ENCODE measurements at places on chromosomes 6 and 20. TPM values are rescaled to one million over a fixed set of nuclear protein-coding genes. Genes with fewer than 3 reads are reported as not detected.
A peak's percentile ranks its signal among the peaks of the same experiment; 100 is the strongest.

- DNase-seq, result no peak
These were observed 158.2 kb downstream of the TPBG start for GRCh38 chr6:82521861-82522260.

- no peak for DNase-seq
These were observed 13.9 kb upstream of the VAPB start for GRCh38 chr20:58374906-58375758.

DNA sequence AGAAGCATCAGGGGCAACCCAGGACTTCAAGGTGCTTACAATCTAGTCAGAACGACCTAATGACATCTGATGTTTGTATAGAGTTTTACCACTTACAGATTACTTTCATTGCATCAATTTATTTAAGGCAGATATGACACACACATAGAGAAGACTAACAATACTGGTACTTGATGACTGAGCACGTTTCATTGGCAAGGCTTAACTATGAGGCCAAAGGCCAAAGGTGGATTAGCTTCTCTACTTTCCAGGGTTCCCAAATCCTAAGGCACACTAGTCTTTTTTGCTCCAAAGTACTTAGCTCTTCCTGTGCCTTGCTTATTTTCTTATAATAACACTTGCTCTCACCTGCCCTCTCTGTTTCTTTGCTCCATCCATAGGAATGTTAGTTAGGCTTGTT lies 406.2 kb downstream of the ZFAND3 start:
- DNase-seq, result no peak

DNA sequence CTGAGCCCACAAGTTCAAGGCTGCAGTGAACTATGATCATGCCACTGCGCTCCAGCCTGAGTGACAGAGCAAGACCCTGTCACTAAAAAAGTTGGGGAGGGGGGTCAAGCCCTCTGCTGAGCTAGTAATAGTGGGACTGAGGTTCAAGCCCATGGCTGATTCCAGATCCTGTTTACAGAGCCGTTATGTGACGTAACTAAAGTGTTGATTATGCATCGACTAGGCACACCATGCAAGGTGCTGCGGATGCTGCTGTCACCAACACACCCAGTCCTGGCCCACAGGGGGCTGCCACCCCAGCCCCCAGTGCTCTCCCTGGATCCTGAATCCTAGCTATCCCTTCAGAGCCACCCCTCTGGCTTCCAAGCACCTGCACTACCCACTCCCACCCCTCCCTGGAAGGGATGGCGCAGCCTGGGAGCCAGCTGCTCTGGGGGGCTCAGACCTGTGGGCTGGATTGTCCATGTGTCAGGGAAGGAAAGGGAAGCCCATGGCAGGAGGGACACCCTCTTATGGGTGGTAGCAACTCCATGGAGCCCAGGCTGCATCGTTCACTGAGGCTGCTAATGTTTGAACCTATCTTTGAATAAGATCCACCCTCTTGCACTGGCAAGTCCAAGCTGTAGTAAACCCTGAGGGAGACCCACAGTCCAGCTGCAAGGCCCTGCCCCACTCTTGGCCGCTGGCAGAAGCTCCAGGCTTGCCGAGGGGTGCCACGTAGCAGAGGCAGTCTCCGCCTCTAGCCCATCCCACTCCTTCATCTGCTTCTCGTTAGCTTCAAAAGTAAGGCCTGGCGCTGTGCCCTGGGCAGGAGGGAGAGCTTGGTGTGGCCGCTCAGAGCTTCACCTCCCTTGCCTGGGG lies 95.0 kb downstream of the SNX5 start:
- peak; percentile 25 for DNase-seq

DNA sequence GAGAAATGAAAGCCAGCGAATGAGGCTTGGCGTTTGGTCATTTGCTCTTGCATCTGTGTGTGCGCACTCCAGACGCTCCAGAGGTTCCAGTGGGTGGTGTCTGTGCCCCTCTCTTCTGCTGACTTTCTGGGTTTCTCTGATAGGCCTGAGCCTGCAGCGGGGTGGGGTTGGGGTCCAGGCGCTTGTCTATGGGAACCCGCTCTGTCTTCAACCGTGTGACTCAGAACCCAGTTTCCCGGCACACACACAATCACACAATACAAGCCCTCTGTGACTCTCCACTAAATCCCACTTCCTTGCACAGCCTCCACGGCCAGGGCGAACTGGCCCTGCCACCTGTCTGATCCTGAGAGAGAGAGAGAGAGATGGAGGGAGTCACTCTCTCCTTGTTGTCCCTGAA lies 24.6 kb downstream of the RBM38 start:
- no peak for DNase-seq

DNA sequence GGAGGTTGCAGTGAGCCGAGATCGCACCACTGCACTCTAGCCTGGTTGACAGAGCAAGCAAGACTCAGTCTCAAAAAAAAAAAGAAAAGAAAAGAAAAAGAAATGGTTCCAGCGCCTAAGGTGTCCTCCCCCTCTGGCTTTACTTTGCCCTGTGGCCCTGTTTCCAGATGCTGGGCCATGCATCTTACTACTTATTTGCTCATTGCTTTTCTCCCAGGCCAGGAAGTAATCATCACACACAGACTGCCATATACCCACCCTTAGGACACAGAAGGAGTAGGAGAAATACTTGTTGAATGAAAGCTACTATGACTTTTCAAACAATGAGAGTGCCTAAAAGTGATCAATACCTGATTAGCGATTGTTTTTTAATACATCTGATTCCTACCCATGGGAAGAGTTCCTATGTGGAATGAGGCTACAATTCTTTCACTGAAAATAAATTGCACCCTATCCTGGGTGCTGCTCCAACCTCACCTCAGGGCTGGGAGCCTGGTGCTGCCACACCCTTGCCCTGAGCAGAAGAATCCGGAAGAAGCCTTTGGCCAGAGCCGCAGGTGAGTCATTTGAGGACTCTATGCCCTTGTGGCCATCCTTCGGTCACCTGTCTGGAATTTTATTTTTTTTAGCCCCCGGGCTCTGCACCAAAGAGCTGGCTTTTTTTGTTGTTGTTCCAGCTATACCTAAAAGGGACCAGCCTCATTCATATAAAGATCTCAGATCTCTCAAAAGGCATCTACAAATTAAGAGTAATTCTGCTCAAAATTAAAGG lies 22.7 kb upstream of the TFAP2C start:
- DNase-seq, result no peak

GRCh38 chr20:8777911-8778310 lies 291.0 kb upstream of the PLCB4 start:
- DNase-seq, result no peak

GRCh38 chr6:29947077-29947980 lies 5.0 kb downstream of the HLA-A start:
- no peak for DNase-seq

DNA sequence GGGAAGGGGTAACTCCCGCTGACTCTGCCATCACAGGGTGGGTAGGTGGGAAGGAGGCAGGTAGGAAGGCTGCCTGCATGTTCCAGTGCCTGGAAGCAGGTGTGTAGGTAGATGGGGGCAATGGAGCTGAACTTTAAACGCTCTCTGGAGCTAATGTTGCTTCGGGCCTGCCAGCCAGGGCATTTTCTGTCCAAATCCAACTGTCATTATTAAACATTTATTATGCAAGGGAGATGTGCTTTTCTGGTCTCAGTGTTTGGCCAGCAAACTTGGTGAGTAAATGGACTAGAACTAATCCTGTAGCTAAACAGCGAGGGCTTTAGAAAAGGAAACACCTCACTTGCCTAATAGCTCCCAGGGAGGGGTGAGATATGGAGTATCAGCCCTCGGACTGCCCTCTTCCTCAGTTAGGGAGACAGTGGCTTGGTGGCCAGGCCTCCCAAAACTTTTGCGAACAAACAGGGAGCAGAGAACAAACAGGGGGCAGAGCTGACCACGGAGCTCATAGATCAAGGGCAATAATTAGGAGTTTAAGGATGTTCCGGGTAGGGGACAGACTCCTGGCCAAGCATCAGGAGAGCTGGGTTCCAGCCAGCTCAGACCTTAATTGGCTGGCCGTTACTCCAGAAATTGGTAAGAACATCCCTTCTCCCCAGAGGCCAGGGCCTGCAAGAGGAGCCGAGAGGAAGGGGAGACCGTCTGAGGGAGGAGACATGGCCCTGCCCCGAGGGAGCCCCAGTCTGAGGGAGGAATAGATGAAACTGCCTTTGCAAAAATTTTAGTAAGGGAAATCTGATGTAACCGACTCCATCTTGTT lies 131.1 kb downstream of the VEGFA start:
- no peak for DNase-seq

DNA sequence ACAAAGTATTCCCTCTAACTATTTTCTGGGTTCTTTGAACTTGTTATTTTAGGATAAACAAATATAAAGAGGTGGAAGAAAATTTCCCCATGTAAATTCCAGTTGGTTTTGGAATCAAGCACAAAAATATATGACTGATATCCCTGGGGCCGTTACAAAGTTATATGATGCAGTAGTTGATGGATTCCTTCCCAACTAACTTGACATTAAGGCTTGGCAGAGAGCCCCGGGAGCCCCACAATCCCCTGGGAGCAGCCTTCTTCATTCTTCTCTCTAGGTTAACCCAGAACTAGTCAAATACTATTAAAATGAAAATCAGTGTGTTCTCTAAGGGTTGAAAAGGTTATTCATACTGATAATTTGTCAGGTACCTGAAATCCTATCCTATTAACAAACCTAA lies 508.9 kb upstream of the SOX4 start:
- no peak for DNase-seq

DNA sequence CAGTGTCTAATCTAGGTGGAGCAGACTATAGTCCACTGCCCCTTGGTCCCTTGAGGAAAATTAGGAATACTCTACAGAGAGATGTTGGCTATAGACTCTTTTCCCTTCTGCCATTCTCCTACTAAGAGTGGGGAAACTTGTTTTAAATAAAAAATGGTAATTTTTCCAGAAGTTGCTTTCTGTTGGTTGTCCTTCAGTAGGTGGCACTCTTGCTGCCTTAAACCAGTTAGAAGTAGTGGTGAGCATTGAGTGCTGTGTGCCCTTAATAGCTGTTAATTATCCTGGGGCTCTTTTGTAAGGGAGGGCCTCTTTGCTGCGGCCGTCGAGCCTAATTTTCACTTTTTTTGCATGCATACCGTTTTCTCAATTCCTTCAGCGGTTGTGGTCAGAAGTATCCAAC lies 2.8 kb downstream of the CMTR1 start:
- DNase-seq, result no peak

GRCh38 chr6:140062043-140063020 lies 687.9 kb upstream of the CITED2 start:
- DNase-seq, result peak; percentile 30

- DNase-seq, result no peak
These were observed 82.5 kb upstream of the ARID1B start for GRCh38 chr6:156694679-156695078.

DNA sequence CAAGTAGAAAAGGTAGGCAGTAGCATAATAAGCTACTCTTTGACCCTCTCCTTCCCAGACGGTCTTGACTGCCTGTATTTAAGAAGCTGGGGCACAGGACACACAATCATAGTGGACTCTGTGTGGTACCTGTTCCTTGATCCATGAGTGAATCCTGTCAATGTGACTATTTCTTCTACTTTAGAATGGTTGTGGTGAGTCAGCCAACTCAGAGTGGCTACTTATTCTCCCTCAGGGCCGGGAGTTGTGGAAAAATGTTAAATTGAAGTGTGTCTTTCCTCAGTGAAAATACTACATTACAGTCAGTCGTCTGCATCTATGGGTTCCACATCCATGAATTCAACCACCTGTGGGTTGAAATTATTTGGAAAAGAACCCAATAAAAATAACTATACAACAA lies 30.8 kb upstream of the PREP start:
- no peak for DNase-seq

DNA sequence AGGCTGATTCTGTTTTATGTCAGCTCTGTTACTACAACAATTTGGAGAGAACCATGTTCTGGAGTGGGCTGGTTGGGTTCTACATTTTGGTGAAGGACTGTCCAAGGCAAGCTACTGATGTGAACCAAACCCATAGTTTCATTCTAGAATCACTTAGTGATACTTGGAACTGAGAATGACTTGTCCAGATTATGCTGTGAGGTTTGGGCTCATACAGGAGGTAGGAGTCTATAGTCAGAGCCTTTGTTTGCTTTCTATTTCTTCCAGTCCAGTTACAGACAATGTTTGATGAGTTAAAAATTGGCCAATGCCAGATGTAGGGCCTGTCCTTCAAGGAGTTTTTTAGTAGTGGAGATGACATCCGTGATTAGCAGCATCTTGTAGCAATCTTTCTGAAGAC lies 97.9 kb downstream of the LRRC1 start:
- no peak for DNase-seq

GRCh38 chr6:95629551-95629950 lies 52.2 kb downstream of the MANEA start:
- no peak for DNase-seq

DNA sequence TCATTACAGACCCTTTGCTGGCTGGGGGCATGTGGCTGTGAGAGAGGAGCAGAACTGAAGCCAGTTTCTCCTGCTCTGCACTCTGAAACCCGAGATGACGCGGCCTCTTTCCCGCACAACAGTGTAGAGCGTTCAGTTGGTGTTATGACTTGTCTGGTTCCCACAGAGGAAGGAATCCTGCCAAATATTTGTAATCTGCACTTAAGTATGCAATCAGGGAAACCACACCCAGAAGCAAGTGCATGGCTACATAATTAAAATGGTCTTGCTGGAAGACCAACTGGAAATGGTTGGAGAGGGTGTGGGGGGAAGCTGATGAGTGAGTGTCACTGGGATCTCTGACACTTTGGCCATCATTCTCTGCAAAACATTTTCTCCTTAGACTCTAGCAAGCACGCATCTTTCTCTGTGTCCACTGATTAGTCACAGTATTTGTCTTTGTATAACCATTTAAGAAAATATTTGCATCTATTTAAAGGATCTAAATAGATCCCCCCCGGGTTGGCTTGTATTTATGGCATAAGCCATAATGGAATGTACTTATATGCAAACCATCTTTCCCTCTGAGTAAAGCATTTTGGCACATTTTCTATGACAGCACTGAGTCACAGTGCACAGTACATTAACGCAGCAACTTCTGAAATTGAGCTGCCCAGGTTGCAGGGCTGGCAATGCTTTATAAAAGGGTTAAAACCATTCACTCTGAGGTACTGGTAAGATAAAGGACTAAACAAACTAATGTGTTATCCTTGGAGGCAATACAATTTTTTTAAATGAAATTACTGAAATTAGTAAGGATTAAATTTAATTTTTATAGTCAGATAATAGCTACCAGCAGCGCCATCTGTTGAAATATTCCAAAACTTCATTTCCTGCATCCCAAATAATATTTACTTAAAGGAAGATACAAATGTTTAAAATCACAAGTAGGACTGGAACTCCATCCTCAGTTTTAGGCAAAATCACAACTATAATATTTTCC lies 76.7 kb downstream of the FOXC1 start:
- no peak for DNase-seq

Gene PGK2
- not detected for total RNA-seq

Gene DAAM2
- 0.06 TPM for total RNA-seq

Gene HFE
- total RNA-seq, result 11.5 TPM

Gene ABHD16B
- not detected for total RNA-seq

Gene BICRAL
- 7.3 TPM for total RNA-seq

Gene PRDM1
- 3.0 TPM for total RNA-seq

Gene HLA-A
- 660 TPM for total RNA-seq

Gene TMC2
- not detected for total RNA-seq

Gene LAMP5
- not detected for total RNA-seq

Gene SOBP
- 0.59 TPM for total RNA-seq

Gene KCNK16
- not detected for total RNA-seq

Gene ACTR5
- total RNA-seq, result 8.8 TPM

All from NCI-H460 (cell line).